ENCODE measurements at places on chromosomes 5 and 9.
A peak's percentile ranks its signal among the peaks of the same experiment; 100 is the strongest.

- DNase-seq: no peak
These were observed 25.2 kb downstream of the SHC3 start for GRCh38 chr9:89153232-89154017.

DNA sequence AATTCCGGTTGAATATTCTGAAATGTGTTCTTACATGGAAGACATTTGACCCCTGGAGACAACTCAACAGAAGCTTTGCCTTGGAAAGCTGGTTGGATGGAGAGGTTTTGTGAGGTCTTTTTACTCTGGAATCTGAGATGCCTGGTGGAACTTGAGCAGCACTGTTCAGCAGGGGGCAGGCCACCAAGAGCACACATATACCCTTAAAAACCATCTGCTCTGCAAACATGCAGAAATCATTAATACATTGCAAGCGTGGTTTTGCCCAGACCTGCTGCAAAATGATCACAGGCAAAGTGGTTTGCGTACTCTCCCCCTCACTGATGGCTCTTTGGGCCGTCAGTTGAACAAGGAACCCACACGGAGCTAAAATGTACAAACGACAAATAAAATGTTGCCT lies 32.8 kb upstream of the DAP start:
- no peak for DNase-seq

DNA sequence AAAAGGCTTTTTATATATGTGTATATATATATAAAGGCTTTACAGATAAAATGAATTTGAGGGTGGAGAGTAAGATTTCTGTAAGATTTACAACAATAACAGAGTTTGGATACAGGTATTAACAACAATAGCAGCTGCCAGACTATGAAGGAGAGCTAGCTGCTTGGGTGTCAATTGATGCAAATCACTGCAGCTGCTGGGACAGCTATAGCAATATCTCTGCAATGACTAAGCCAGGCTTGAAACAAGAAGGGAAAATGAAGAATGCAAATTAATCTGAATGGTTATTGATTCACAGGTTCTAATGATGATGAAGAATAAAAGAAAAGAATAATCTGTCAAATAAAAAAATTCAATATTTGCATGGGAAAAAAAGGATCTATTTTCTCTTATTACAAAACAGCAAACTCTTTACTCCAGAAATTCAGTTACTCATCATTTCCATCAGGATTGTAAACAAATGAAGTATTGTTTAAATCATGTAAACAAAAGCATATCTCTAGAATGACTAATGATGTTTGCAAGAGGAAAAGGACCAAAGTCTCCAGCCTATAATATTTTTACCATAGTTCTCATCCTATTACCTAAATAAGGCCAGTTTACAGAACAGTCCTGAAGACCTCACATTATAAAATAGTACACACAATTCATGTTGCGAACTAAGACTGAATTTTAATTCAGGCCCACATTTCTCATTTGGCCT lies 219.0 kb downstream of the HTR1A start:
- DNase-seq: no peak

DNA sequence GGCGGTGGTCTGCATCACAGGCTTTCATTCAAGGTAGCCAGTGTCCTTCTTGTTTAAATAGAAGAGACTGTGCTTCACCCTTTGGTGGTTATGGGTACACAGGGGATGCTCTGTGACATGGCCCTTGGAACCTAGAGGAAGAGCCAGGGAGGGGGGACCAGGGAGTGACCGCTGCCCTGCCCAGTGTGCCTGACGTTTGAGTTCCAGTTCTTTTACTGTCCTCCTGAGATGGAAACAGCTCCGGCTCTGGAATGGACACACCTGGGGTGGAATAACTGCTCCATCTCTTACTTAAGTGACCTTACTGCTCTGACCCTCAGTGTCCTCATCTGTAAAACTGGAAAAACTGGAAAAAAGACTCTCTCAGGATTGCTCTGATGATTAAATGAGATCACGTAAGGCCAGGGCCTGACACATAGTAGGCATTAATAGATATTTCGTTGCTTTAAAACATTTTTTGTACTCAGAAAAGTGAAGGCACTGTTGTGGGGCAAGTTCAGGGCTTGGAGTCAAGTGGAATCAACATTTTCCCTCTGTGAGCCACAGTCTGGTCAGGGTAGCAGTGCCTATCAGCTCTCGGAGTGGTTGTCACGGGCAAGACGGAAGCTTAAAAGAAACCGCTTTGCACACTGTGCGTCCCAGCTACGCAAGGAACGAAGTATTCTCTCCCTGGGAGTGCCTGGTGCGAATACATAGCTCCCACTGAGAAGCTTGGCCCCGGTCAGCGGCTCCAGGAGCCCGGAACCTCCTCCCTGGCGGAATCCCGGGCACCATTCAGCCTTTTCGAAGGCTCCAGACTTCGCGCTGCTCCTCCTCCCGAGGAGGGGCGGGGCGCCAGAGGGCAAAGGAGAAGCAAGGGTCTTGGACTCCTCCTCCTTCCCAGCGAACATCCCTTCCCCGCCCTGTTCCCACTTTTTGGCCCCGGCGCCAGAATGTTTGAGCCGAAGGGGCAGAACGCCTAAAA lies 5.8 kb downstream of the POU4F3 start:
- peak; percentile 39 for DNase-seq

DNA sequence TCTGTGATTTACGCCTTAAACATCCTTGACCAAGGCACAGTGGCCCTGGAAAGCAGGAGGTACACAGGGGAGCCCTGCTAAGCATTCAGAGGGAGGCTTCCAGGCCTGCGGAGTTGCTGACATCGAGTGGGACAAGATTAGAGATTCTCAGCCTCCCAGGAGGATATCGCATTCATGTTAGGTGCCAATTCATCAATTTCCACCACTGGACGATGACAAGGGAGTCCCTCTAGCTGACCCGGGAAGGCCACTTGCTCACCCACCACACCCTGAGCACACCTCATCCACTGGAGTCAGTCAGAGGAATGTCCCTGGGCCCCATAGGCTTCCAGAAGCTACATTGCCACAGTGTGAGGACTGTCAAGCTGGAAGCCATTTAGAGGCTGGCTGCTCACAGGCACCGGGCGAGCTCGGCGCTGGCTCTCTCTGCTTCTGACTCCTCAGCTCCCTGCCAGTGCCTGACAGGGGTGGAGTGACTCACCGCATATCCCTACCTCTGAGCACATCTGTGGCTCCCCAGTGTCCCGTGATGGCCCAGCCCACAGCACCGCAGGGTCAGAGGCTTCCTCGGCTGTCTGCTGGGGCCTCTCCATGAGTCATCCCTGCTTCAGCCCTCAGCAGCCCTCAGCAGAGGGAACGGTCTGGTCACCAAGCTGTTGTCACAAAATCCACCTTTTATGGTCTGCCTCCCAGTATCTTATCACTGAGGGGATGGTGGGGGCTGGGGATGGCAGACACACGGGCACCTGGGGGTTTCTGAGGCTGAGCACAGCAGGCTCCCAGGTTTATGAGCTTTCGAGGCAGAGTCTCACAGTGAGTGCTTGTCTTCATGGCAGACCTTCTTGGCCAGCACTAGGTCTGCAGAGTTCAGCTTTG lies 117.5 kb downstream of the ZNF608 start:
- DNase-seq: no peak

DNA sequence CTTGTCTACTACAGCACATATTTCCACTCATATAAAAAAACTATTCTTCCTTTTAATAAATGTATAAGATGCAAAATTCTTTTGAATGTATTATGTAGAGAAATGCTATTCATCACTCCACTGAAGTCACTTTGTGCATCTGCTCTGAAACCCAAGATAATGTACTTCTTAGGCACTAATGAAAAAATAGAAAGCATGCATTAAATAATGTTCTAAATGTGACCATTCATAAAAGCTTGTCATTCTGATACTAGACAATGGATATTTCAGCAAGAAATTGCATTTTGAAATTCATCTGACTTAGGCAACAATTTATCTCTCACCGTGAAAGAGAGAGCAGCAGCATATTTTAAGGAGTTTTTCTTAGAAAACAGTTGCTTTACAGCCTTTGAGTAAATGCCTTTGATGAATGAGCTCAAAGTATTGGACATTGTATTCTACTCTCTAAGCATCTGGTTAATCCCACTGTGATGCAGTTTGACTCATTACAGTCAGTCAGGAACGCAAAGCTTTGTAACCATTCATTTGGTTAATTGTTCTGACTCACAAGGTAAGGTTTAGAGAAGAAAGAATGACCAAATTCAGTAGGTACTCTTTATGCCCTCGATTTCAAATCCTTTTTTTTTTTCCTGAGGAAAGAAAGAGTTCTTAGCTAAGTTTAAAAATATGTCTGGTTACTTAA lies 2233.8 kb upstream of the C9orf72 start:
- no peak for DNase-seq

GRCh38 chr5:103674251-103674650 lies 111.7 kb upstream of the NUDT12 start:
- DNase-seq: no peak

GRCh38 chr9:129551393-129551973 lies 69.4 kb downstream of the C9orf50 start:
- no peak for DNase-seq

GRCh38 chr9:99474186-99474585 lies 252.1 kb downstream of the SEC61B start:
- DNase-seq: no peak

- DNase-seq: peak; percentile 61
These were observed 182.4 kb upstream of the OTULINL start for GRCh38 chr5:14399054-14399692.

DNA sequence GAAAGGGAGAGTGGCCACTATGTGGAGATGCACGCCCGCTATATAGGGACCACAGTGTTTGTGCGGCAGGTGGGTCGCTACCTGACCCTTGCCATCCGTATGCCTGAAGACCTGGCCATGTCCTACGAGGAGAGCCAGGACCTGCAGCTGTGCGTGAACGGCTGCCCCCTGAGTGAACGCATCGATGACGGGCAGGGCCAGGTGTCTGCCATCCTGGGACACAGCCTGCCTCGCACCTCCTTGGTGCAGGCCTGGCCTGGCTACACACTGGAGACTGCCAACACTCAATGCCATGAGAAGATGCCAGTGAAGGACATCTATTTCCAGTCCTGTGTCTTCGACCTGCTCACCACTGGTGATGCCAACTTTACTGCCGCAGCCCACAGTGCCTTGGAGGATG lies 19.8 kb downstream of the RGMB start:
- DNase-seq: no peak

GRCh38 chr9:1202512-1203280 lies 152.5 kb downstream of the DMRT2 start:
- DNase-seq: no peak

- DNase-seq: no peak
These were observed 57.9 kb downstream of the MEF2C start for GRCh38 chr5:88824892-88825583.

DNA sequence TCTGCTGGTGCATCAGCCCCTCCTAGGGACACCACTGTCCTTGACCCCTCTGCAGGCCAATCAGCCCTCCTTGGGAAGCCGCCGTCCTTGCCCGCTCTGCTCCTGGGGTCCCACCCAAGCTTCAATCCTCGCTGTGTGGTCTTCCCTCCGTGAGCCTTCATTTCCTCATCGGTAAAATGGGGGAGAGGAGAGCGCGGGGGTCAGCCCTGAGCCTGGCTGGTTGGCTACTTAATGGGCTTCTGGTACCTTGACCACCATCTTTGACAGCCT lies 12.7 kb upstream of the SLC2A6 start:
- DNase-seq: no peak

GRCh38 chr5:54212331-54212730 lies 98.0 kb downstream of the ARL15 start:
- no peak for DNase-seq
